ENCODE measurements at places on chromosomes 5 and 9. TPM values are rescaled to one million over a fixed set of nuclear protein-coding genes. Genes with fewer than 3 reads are reported as not detected.

HTR1A gene
- total RNA-seq: not detected

MORN5 gene
- total RNA-seq: not detected

TAF11L10 gene
- not detected for total RNA-seq

PLPPR1 gene
- not detected for total RNA-seq

TMEM252 gene
- total RNA-seq: not detected

KIF20A gene
- 55.7 TPM for total RNA-seq

SHISAL2B gene
- total RNA-seq: not detected

LCP2 gene
- 304 TPM for total RNA-seq

SIT1 gene
- total RNA-seq: 214 TPM

HDHD3 gene
- total RNA-seq: 16.1 TPM

PDE6A gene
- total RNA-seq: not detected

SLC9A3 gene
- total RNA-seq: 1.2 TPM

TIMD4 gene
- 2.4 TPM for total RNA-seq

IFNA21 gene
- total RNA-seq: not detected

MOB3B gene
- 0.05 TPM for total RNA-seq

SHOC1 gene
- not detected for total RNA-seq

EQTN gene
- total RNA-seq: not detected

PCA3 gene
- not detected for total RNA-seq

OR1J4 gene
- not detected for total RNA-seq

PDCD1LG2 gene
- total RNA-seq: 4.1 TPM

SH3TC2 gene
- not detected for total RNA-seq

GPR107 gene
- total RNA-seq: 26.3 TPM

PCDHA9 gene
- not detected for total RNA-seq

GRIN1 gene
- 0.43 TPM for total RNA-seq

CCDC180 gene
- 5.1 TPM for total RNA-seq

NPR2 gene
- 7.7 TPM for total RNA-seq

PIK3R1 gene
- 83.1 TPM for total RNA-seq

PLPP7 gene
- not detected for total RNA-seq

MCTP1 gene
- not detected for total RNA-seq

CENPP gene
- 18.8 TPM for total RNA-seq

SPINK13 gene
- not detected for total RNA-seq

C9 gene
- not detected for total RNA-seq
